ENCODE measurements at places on chromosomes 6 and 20.

DNA sequence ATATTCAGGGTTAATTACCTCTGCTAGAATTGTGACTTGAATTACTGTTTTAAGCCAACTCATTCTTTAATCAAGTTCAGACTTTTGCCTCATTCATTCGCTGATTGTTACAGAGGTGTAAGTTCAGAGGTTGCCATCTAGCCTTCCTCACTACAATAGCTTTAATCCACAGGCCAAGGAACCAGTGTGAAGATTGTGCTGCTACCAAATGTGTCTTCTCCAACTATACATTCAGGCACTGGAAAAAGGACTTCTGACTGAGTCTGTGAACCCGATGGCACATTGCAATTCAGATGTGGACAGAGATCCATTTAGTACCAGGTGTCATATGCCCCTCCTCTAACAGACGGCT lies 111.2 kb upstream of the ADGRF1 start:
- no peak for DNase-seq

DNA sequence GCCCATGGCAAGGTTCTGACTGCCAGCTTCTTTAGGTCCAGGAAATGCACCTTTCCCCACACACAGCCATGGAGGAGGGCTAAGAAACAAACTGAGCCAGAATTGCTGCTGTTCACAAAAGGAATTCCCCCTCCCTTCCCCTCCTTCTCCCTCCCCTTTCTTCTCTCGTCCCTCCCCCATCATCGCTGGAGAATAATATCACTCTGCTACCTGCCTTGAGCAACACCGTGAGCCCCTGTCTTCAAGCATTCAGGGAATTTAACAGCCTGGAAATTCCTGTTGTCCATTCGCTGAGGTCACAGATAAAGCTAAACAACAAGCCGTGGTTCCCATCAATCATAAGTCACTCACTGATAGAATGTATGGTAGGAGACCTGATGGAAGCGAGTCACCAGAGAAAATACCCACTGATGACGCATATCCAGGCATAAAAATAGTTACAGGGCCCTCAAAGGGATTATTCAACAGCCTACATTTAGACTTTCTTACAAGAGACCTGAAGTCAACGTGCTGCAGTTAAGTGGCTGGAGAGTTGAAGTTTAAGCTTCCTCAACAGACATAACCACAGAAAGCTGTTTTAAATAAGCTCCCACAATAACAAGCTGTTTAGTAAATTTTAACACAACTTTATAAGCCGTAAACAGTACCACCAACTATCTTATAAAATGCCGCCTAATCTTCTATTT lies 59.7 kb downstream of the HIVEP2 start:
- no peak for DNase-seq

GRCh38 chr20:568673-569415 lies 25.3 kb upstream of the CSNK2A1 start:
- DNase-seq = no peak

DNA sequence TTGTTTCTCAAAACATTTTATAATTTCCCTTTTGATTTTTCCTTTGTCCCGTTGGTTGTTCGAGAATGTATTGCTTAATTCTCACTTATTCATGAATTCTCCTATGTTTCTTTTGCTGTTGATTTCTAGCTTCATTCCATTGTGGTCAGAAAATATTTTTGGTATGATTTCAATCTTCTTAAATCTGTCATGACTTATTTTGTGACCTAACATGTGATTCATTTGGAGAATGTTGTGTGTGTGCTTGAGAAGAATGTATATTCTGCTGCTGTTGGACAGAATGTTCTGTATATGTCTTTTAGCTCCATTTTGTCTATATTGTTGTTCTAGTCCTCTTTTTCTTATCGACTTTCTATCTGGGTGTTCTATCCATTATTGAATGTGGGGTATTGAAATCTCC lies 286.2 kb upstream of the RNF217 start:
- no peak for DNase-seq

DNA sequence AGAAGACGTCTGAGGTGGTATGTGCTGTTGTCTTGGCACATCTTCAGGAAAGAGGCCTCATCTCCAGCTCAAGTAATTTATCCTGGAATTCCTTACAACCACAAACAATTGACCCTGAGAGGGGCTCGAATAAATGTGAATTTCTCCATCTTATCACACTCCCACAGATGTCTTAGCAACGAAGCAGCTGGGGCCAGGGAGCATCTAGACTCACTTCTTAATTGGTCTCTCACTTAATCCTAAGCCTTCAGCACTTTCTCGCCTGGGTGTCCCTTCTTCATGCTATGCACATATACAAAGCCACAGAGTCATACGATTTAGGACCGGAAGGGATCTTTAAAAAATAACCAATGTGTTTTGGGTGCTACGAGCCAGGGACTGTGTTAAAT lies 27.1 kb downstream of the PCK1 start:
- no peak for DNase-seq

DNA sequence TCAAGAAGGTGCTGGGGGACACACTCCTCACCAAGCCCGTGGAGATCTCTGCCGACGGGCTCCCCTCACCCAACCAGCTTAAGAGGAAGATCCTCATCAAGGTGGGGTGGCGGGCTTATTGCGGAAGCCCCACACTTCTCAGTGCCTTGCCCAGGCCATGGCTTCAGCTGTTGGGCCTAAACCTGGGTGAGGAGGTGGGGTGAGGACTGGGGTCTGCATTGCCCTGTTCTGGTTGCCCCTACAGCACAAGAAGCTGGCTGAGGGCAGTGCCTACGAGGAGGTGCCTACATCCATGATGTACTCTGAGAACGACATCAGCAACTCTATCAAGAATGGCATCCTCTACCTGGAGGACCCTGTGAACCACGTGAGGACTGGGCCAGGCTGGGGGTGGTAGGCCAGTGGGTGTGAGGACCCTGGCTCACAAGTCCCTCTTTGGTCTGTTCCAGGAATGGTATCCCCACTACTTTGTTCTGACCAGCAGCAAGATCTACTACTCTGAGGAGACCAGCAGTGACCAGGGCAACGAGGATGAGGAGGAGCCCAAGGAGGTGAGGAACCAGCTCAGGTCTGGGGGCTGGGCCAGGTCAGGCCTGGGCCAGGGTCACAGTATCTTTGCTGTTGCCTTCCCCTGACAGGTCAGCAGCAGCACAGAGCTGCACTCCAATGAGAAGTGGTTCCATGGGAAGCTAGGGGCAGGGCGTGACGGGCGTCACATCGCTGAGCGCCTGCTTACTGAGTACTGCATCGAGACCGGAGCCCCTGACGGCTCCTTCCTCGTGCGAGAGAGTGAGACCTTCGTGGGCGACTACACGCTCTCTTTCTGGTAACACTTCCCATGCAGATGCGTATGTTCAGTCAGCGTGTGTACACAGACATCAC lies 27.9 kb downstream of the PLCG1 start:
- DNase-seq = no peak

DNA sequence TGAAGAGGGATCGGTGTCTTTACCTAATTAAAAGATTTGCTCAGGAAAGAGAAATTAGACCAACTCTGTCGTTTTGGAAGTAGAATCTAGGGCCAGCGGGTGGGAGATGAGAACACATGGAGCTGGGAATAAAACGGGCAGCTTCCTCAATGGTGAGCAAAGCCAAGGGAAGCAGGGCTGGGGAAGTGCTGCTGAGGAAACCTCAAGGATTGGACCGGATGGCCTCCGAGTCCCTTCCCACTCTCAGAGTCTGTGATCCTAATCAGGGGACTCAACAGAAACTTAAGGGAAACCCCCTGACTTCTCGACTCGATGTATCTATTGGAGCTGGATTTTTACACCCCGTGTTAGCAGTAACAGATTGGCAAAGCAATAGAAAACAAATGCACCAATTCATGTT lies 10.8 kb downstream of the GCNT2 start:
- DNase-seq = no peak

GRCh38 chr20:10910535-10911178 lies 236.9 kb upstream of the JAG1 start:
- no peak for DNase-seq

DNA sequence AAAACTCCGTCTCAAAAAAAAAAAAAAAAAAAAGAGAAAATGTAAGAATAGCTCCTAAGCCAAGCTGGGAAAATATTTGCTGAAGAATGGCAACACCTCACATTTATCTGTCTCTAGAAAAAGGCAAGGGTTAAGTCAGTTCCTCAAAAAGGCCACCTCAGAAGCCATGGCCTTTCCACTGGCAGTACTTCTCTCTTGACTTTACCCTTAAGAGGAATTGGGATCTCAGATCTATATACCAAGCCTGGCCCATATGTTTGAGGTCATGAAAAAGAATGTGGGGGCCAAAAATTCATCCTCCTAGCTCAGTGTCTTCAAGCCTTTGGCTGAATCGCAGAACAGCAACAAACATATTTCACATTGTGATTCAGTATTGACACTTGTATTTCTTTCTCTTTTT lies 10.9 kb upstream of the NCOA3 start:
- no peak for DNase-seq

- no peak for DNase-seq
These were observed 689.7 kb downstream of the EPM2A start for GRCh38 chr6:145045582-145045981.

GRCh38 chr6:31247813-31248212 lies 24.1 kb downstream of the HLA-C start:
- no peak for DNase-seq

GRCh38 chr6:37103169-37104039 lies 66.5 kb upstream of the PIM1 start:
- no peak for DNase-seq

DNA sequence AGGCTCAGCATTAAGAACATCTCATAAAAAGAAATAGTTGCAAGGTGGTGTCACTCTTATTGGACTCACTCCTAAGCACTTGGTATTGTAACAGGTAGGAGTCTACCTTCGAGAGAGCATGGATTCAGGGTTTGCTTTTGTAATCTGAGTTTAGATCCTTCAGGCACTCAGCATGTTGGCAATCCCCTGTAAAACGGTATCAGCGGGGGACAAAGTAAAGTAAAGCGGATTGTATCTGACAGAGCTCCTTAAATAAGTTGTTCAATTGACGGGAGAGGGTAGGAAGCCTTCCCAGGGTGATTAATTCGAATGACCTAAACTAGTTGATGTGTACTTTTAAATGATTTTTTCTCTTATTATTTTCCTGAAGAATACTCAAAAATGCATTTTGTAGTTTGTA lies 869.8 kb upstream of the EPHA7 start:
- DNase-seq = no peak

GRCh38 chr20:42945234-42945994 lies 244.3 kb downstream of the PTPRT start:
- DNase-seq = no peak

GRCh38 chr6:24547243-24547642 lies 52.5 kb downstream of the ALDH5A1 start:
- no peak for DNase-seq

- DNase-seq = no peak
These were observed 82.1 kb upstream of the CARMIL1 start for GRCh38 chr6:25197111-25197510.

- peak; percentile 54 for DNase-seq
These were observed 2.1 kb downstream of the SALL4 start for GRCh38 chr20:51800060-51800871.

GRCh38 chr6:122789182-122790027 lies at the start of gene SMPDL3A:
TSS of gene SMPDL3A (plus strand) at chr6:122789258. CDS start at chr6:122789347, 89 bp downstream.
- no peak for DNase-seq

DNA sequence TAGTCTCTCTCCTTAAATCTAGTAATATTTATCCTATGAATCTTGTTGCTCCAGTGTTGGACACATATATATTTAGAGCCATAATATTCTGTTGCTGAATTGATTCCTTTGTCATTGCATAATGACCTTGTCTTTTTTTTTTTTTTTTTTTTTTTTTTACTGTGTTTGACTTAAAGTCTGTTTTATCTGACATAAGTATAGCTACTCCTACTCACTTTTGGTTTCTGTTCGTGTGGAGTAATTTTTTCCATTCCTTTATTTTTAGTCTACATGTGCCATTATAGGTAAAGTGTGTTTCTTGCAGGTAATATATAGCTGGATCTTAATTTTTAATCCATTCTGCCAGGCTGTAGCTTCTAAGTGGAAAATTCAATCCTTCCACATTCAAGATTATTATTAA lies 166.5 kb downstream of the GMDS start:
- no peak for DNase-seq

GRCh38 chr20:7207186-7207798 lies 439.8 kb downstream of the BMP2 start:
- DNase-seq = no peak

GRCh38 chr20:18019068-18019467 lies 38.6 kb downstream of the OVOL2 start:
- DNase-seq = no peak

DNA sequence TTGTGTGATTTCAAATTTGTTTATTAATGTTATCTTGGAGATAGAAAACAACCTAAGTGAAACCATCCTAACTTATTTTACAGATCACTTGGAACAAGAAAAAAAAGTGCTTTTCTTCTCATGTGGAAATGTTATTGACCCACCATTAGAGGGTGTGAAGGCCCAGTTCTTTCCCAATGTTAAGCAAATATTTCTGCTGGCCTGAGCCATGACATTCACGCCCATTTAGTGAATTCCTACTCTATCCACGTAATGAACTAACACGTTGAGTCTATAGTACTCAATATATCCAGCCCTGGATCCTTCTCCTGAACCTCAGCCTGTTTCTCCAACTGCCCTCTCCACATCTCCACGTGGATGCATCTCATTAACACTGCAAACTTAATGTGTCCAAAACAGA lies 180.6 kb upstream of the ZFP64 start:
- DNase-seq = no peak

- DNase-seq = no peak
These were observed 25.3 kb downstream of the CD2AP start for GRCh38 chr6:47502920-47503319.

- no peak for DNase-seq
These were observed 53.3 kb upstream of the KLHL31 start for GRCh38 chr6:53718597-53719460.

GRCh38 chr6:64580346-64580745 lies 944.7 kb downstream of the PHF3 start:
- no peak for DNase-seq

DNA sequence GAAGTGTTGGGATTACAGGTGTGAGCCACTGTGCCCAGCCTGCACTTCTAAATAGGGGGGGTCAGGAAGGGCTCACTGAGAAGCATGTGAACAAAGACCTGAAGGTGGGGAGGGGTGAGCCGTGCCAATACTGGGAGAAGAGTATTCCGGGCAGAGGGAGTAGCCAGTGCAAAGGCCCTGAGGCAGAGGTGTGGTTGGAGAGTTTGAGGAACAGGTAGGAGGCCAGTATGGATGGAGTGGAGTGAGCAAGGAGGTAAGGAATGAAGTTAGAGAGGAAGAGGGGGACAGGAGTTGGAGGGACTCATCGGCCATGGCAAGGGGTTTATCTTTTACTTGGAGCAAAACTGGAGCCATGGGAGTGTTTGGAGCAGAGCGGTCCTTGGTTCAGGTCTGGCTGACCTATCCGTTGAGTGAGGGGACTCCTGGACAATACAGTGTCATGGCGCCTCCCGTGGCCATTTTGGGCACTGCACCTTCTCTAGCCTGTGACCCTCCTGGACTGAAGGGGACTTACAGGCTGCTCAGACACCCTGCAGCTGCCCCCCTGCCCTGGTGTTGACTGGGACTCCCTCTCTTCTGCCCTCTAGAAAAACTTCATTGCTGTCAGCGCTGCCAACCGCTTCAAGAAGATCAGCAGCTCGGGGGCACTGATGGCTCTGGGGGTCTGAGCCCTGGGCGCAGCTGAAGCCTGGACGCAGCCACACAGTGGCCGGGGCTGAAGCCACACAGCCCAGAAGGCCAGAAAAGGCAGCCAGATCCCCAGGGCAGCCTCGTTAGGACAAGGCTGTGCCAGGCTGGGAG lies 12.1 kb downstream of the FOXS1 start:
- DNase-seq = peak; percentile 59

- DNase-seq = no peak
These were observed 114.4 kb downstream of the JARID2 start for GRCh38 chr6:15360300-15360699.

Measured in stimulated activated CD4-positive, alpha-beta T cell treated with anti-CD3 and anti-CD28 coated beads, Interleukin-4, amount 100 ng/mL, for 4 hours (primary cell).